ENCODE measurements at places on chromosomes 6 and 20.

DNA sequence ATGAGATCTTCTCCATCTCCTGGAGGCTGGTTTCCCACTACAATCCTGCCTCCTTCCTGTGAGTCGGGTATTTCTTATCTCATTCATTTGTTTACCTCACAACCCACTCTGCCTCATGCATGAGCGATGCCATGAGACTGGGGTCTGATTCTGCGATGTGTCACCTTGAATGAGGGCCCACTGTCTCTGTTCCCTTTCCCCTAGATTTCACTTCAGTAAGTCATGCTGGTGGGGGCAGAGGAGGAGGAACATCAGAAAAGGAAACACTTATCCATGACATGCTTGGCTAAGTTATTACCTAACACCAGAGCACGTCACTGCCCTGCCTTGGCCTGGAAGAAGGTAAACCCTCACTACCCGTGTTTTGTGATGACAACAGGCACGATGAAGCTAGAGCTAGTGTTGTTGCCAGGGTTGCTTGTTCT lies 337.4 kb upstream of the PRDM1 start:
- no peak for DNase-seq

DNA sequence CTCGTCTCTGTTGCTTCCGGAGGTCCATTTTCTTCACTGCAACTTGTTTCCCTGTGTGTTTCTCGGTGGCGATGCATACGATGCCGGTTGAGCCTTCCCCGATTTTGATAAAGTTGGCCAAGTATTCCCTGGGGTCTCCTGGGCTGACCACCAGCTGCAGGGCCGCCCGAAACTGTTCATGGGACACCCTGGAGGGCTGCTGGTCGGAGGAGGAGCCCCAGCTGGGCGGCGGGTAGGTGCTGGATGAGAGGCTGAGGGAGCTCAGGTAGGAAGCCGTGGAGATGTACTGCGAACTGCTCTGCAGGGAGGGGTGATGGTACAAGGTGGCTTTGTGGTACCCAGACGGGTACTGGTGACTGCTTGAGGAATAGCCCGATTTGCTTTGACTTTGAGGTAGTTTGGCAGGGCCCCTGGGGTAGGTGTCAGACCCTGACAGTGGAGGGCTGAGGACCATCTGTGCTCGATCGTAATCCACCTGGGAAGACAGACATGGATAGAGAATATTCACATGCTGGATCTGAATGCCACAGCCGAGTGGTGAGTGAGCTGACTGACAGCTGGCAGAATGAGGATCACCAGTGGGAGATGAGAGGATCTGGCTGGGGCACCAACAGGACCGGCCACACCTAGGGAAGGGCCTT lies 51.6 kb downstream of the LAMP5 start:
- DNase-seq, result no peak

DNA sequence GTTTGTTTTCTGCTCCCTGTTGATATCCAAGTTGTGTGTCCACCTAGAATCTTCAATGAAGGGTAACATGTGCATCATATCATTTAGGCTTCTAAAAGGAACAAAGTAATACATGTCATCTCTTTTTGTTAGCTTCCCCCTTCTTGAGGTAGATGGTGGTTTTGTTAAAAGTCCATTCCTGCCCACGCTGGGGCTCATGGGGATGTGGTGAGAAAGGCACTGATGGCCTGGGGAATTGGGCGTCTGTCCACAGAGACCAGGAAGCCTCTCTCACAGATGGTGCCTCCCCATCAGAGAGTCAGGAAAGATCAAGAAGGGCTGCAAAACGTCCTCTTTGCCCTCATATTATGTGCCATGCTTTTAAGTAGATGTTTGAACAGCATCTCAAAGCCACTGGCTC lies 32.5 kb downstream of the GNAS start:
- DNase-seq, result no peak

DNA sequence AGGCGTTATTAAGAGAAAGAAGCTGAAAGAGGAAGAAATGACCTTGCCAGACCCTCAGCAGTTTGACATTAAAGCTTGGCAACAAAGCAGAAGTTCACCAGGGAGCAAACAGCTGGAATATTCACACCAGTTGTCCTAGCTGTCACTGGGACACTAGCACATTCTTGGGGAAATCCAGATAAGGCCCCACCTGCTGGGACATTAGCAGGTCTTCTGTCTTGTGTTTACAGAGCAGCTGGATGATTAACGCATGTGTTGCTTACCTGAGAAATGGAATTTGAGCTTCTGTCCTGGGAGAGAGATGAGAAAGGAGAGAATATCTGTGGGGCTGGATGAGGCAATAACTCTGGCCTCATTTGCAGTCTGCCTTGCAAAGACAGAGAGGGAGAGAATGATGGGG lies 137.6 kb upstream of the RIN2 start:
- DNase-seq, result no peak

- no peak for DNase-seq
These were observed 45.0 kb downstream of the TBC1D7 start for GRCh38 chr6:13283331-13283730.

DNA sequence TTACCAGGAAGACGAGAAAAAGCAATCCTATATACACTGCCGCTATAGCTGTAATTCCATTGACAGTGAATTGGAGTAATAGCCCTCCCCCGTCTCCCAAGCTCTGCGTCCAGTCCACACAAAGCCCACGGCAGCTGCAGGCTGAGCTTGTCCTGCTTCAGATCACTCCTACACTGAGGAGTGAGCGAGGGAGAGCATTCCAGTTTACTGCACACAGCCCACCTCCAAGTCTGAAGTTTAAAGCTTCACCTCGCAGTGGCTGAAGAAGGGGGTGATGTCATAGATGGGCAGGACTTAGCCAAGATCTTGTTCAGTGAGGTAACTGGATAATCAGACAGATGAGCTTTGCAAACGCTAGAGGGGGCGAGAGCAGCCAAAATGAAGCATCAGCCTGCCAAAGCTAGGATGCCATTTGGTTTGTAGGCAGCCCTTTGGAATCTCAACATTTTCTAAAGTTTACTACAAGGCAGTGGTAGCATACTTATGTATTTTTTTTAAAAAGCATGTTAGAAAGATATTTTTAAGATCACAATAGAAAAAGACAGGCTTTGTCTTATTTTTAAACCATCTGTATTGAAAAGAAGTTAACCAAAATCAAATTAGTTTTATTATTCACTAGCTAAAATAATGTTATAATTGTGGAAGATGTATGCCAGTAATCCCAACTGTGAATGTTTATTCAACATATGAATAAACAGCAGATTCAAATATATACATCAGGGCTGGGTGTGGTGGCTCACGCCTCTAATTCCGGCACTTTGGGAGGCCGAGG lies at the start of gene FLRT3:
FLRT3 (minus strand) TSS at position 213 of the 772 bp plus-strand sequence. CDS start 10,106 bp downstream, outside the sequence.
- DNase-seq, result no peak

DNA sequence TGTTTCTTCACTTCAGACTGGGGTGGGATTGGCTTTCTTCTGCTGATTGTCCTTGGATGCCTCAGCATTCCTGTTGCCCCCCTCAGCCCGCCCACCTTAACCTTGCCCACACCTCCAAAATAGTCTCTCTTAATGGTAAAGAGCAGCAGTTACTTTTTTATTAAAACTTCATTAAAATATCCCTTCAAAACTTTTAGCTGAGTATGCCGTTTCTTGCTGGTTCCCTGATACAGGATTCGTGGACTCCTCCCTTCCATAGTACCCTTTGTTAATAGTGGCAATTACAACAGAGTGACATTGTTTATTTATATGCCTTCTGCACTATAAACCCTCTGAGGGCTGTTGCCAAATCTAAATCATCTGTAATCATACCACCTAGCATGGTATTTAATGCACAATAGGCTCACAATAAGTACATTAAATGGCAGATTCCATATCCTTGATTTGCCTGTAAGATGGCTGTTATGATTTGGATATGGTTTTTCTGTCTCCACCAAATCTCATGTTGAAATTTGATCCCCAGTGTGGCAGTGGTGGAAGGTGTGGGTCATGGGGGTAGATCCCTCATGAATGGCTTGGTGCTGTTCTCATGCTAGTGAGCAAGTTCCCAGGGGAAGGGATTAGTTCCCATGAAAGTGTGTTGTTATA lies 3.5 kb upstream of the MOCS1 start:
- no peak for DNase-seq
